ENCODE measurements at places on chromosomes 7 and 10.

DNA sequence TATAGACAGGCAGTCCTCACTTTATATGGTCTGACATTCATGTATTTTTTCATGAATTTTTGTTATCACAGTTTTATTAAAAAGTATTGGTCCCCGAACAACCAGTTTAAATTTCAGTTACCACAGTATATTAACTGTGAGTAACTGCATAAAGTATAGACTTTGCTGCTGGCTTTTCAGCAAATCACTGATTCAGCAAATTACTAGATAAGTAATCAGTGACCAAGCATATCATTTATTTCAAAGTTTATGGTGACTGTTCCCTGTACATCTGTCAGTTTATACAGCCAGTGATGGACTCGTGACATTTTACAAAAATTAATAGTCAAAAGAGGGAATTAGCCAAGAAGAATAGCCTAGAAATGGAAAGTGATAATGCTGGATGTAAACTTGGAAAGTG lies 266.7 kb upstream of the CHRM2 start:
- DNase-seq: no peak

- peak; percentile 54 for DNase-seq
These were observed 76.3 kb upstream of the CUX1 start for GRCh38 chr7:101740981-101741725.

DNA sequence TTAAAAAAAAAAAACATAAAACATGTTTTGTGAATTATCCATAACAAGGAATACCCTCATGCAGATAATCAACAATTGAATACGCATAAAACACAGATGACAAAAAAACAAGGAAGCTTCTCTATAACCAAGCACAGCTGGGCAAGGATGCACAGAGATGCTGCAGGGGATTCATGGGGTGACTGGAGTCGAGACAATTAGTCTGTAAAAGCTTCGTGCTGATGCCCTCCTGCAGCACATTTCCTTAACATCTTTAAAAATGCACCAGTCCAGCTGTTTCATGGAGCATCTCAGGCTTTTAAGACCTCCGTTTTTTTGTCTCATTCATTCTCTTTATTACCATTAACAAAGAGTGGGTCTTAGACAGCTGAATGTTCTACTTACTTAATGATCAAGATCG lies 794.0 kb upstream of the C7orf33 start:
- DNase-seq: no peak

- DNase-seq: no peak
These were observed 261.7 kb upstream of the SEMA3C start for GRCh38 chr7:81180573-81180972.

GRCh38 chr7:121475806-121476205 lies 79.7 kb upstream of the FAM3C start:
- DNase-seq: no peak

DNA sequence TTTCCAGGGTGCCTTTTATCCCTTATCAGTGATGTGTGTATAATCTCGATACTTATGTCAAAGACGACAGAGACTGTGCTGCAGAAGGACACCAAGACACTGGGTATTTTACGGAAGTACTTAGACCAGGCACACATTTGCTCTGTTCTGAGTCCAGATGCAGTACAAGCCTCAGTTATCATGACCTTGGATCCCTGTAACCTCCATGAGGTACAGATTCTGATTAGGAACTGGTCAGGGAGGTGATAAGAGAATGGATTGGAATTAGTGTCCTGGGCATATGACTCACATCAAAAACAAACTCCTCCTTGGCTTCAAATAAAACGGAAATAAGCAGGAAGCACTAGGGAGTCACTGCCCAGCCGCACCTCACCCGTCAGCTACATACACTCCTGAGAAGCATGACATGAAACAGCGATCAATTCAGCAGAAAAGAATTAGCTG lies 146.5 kb downstream of the SFMBT2 start:
- DNase-seq: no peak

GRCh38 chr7:69527706-69528105 lies 70.6 kb upstream of the AUTS2 start:
- no peak for DNase-seq

DNA sequence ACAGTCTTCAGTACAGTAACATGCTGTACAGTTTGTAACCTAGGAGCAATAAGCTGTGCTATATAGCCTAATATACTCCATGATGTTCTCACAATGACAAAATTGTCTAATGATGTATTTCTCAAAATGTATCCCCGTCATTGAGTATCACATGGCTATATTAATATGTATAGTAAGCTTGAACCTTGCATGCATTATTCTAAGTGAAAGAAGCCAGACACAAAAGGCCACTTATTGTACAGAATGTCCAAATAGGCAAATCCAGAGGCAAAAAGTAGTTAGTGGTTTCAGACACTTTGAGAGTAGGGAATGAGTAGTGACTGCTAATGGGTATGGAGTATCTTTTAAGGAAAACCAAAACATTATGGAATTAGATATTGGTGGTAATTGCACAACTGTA lies 545.1 kb downstream of the ATRNL1 start:
- no peak for DNase-seq

- no peak for DNase-seq
These were observed 262.5 kb upstream of the GNAI1 start for GRCh38 chr7:79872176-79872575.

GRCh38 chr7:116561697-116562483 lies 37.1 kb downstream of the CAV1 start:
- no peak for DNase-seq

GRCh38 chr7:44375236-44375699 lies 49.9 kb upstream of the CAMK2B start:
- no peak for DNase-seq

All from activated CD4-positive, alpha-beta T cell treated with anti-CD3 and anti-CD28 coated beads, Interleukin-2, Interleukin-6, amounts not matched to agents 100 ng/mL and 50 ng/mL, durations not matched to agents 16 hours and 8 hours (primary cell).